ENCODE measurements at places on chromosomes 13 and 19.

GRCh38 chr13:73251626-73252265 is 192.9 kb downstream of the KLF5 start:
- DNase-seq, result no peak

- DNase-seq, result no peak
These were observed 10.7 kb upstream of the SHKBP1 start for GRCh38 chr19:40565910-40566495.

DNA sequence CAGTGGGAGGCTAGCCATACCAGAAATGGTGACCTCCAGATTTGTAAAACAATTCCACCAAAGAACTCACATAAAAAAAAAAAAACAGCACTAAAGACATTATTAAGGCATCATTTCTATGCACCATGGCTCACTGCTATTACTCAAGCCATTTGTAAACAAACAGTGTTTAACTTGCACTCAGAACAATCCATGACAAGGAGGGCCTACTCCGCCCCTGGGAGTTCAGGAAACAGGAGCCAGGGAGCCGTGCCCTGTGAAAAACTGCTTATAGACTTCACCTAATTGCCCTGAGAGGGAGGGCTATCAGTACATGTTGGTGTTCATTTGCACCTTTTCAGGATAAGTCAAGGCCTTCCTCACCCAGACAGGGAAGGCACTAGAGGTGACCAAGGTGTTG is 103.2 kb downstream of the ZNF429 start:
- DNase-seq, result no peak

DNA sequence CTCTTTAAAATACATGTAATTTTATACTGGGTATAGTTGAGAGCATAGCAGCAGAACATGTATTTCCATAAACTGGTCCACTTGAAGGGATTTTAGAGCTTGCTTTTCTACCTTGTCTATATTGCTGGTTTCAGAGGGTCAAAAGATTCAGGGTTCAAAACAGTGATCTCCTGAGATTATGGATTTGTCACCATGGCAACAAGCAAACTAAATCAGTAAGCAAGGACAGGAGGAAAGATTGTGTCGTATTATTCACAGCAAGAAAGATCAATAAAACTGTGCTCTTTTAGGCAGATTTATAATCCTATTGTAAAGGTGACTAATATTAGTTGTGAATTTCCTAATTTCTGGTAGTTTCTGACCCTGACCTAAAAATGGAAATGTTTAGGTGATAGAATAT is 496.4 kb downstream of the LMO7 start:
- no peak for DNase-seq

- DNase-seq, result no peak
These were observed 30.6 kb upstream of the ZNF681 start for GRCh38 chr19:23789246-23789645.

DNA sequence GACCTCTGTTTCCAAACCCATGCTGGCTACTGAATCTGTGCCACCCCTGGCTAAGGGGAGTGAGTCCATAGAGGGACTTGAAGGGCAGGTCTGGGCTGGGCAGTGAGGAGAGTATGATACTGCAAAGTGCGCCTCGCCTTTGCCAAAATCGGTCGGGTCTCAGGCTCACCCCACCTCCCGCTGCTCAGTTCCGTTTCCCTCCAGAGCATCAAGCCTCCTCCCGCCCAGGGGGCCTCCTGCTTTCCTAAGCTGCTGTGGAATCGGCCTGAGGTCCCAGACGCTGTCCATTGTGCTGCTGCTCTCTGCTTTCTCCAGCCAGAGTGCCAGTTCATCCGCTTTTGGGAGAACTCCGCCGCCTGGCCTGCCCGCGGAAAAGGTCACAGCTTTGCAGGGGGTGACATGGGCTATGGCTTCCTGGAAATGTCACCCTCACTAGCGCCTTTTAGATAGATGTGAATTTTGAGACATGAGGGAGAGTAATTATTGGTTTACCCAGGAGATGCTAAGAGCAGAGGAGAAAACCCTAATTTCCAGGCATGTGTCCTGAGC is 1418.4 kb downstream of the UQCRFS1 start:
- no peak for DNase-seq

DNA sequence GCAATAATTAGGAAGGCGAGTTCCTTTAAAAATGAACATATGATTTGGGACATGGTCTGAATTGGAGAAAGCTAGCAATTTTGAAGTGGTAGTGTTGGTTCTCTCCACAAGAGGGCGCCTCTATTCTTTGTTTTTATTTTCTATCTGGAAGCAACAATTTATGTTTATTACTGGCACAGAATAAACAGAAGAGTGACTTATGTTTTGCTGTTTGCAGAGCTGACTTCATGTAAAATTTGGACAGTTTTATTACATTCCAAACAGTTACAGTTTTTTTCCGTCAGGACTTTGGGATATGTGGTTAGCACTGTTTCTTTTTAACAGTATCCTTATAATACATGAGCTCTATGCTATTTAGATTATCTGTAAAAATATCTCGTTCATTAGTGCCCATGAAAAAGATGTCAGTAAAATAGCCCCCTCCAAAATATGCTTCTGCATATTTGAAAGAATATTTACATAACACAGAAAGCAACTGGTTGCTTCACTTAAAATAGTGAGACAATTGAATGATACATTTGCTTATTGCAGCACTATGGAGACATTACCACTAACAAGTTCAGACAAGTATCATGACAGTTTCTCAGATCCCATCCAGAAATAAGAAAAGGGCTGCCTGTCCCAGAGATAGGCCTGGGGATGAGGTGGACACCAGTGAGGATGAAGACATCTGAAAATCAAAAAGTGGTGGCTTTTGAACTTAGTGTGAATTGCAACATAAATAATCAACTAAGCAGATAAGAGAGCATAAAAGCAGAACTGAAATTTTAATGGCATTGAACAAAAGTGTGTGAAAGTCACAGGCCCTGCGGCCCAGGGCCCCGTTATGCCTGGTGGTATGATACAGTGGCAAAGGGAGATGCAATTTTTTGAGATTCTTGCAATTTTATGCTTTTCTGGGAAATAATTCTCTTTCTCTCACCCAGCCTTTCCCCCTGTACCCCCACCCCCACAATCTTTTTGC is 32.3 kb upstream of the FGF9 start:
- peak; percentile 21 for DNase-seq

DNA sequence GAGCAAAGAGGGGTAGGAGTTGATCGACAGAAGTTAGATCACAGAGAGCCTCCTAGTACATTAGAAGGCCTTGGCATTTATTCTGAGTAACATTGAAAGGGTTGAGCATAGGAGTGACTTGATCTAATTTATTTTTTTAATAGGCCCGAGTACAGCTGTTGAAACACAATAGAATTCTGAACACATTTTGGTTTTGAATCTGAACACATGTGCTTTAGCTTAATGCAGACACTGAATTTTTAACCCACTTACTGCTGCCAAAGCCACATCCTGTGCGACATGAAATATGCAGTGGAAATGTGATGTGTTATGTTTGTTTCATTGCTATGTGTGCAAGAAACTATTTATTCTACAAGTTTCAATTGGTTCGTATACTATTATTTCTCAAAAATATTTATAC is 1505.9 kb downstream of the PCDH9 start:
- DNase-seq, result no peak

DNA sequence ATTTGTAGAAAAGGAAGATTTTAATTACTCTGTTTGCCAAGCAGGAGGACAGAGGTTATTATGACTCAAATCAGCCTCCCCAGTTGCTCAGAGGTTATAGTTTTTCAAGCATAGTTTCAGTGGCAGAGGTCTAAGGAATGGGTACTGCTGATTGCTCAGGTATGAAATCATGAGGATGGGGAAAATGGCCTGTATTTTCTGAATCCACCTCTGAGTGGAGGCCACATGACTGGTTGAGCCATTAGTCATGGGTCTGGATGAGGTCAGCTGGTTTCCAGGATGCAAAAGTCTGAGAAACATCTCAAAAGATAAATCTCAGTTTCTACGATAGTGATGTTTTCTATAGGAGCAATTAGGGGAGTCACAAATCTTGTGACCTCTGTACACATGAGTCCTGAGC is 62.8 kb upstream of the CEACAM8 start:
- DNase-seq, result no peak

DNA sequence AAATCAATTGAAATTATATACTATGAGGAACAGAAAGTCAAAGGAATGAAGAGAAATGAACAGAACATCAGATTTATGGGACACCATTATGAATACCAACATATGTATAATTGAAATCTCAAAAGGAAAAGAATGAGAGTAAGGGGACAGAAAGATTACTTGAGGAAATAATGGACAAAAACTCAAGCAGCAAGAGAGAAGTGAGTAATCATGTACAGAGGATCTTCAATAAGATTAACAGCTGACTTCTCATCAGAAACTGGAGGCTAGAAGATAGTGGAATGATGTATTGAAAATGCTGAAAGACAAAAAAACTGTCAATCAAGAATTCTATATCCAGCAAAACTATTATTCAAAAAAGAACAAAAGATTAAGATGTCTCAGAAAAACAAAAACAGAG is 10.4 kb downstream of the MTUS2 start:
- DNase-seq, result no peak

- no peak for DNase-seq
These were observed 1786.8 kb downstream of the SLITRK5 start for GRCh38 chr13:89457977-89458376.

DNA sequence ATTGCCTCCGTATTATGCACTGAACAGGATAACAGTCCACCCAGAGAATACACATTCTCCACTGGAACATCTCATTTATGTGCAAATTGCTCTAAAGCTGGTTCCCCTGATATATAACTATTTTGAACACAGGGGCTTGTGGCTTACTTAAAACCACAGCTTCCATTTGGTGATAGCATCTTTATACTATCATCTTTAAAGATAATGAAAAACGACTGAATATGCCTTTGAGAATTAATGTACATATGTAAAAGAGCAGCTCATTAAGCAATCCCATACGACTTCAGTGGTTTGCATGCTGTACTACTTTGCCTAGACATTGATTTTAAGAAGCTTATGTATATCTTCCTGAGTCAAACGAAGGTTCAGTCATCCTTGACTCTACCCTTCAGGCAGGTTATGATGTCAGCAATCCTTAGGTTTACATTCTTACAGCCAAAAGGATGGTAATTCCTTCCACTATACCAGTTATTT is 40.8 kb downstream of the BRD4 start:
- no peak for DNase-seq

DNA sequence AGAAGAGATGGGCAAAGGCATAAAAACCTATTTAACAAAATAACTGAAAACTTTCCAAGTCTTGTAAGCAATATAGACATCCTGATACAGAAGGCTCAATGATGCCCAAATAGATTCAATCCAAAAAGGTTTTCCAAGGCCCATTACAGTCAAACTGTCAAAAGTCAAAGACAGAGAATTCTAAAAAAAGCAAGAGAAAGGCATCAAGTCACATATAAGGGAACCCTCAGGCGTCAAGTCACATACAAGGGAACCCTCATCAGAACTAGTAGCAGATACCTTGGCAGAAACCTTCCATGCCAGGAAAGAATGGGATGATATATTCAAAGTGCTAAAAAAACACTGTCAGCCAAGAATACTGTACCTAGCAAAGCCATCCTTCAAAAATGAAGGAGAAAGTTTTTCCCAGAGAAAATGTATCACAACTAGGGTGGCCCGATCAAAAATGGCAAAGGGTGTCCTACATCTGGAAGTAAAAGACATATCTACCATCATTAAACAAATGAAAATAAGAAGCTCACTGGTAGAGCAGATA is 21.2 kb downstream of the ZNF829 start:
- DNase-seq, result no peak

DNA sequence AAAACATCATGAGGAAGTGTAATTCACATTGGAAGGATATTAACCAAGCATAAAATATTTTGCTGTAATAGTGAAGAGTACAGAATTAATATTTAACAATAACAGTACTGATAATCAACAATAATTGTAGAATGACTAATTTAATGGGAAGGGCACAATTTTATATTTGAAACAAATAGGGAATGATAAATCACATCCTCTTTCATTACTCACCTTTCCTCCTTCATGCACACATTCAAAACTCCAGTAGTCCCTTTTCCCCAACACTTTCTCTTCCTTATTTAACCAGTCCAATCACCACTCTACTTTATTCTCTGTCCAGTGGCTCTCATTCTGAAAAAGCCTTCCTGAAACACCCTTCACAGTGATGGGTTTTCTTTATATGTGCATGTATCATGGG is 110.8 kb upstream of the POSTN start:
- DNase-seq, result no peak

- DNase-seq, result no peak
These were observed 3.0 kb downstream of the GADD45GIP1 start for GRCh38 chr19:12953799-12954611.

DNA sequence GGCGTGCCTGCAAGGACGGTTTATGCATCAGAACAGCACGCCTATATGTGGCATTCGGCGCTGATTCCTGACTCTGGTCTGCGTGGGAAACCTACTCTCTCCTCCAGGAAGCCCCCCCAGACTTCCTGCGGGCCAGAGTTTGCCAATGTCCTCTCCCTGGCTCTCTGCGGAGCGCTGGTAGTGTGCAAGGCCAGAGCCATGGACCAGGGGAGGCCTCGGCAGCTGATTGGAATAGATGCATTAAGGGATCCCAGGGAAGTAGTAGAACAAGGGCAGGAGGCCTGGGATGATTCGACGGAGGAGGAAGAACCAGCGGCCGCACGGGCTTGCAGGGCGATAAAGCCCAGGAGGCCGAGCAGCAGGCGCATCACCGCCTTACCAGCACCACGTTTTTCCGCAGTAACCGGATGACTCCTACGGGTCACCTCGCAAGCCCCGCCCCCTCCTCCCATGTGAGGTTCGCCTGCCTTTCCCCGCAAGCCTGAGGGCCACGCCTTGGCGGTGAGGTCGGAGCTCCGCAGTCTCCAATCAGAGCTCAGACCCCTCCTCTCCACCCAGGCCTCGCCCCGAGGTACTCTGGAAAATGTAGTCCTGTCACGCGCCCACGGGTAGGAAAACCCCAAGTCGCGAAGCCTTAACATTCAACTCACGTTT is 5.0 kb downstream of the CLEC11A start:
- peak; percentile 71 for DNase-seq

- no peak for DNase-seq
These were observed 523.0 kb upstream of the NBEA start for GRCh38 chr13:34419025-34419424.

DNA sequence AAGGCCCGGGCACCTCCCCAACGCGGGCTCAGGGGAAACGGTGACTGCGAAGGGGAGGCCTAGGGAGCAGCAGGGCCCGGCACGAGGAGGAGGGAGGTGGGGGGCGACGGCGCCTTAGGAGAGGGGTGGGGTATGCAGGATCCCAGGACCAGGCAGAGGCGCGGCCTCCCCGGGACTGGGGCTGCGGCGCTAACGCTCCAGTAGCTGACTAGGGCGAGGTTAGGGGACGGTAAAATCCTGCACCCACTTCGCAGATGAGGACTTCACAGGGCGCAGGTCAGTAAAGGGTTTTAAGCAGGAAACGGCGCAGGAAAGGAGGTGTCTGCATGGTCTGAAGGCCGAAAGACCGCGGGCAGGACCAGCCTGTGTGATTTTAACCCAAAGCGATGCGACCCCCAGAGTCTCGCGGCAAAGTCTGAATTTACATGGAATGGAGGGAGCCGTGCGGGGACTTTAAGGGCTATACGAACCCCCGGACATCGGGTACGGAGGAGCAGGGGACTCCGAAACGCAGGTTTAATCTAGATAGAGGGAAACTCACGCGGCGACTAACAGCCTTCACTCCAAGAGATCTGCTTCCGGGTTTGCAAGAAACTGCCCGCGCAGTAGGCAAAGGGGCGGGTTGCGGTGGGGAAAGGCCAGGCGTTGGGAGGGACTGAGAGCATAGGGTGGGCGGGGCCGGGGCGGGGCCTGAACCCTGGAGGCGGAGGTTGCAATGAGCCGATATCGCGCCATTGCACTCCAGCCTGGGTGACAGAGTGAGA is at the start of gene ZNF665:
Gene ZNF665, minus strand, starts transcription at position 588 of the 764 bp plus-strand sequence. CDS start 10,460 bp downstream, outside the sequence.
- peak; percentile 65 for DNase-seq

- no peak for DNase-seq
These were observed 265.9 kb downstream of the MYO16 start for GRCh38 chr13:108895220-108895704.

GRCh38 chr19:11481534-11482383 is 913 bp upstream of the ELAVL3 start:
- DNase-seq, result peak; percentile 50
